Thymus (tissue), 14 donors: ENCODE measurements at places on chromosomes 3 and 15. TPM values are rescaled to one million over a fixed set of nuclear protein-coding genes. Genes with fewer than 3 reads are reported as not detected.

GRCh38 chr3:43503067-43503728 is 118.6 kb downstream of the ANO10 start:
- H3K27ac ChIP-seq: no peak overlapping the region
- no peaks in the 10 kb centered on the region for H3K27me3 ChIP-seq
- DNase-seq: no peak
- no peaks in the 10 kb centered on the region for H3K36me3 ChIP-seq

GRCh38 chr3:2623436-2623835 is 486.7 kb downstream of the IL5RA start:
- no peak for DNase-seq
- no peaks in the 10 kb centered on the region for H3K4me1 ChIP-seq
- H3K27ac ChIP-seq: no peak overlapping the region
- H3K36me3 ChIP-seq: no peaks in the 10 kb centered on the region
- H3K4me3 ChIP-seq: no peak overlapping the region
- no peaks in the 10 kb centered on the region for H3K27me3 ChIP-seq

GRCh38 chr15:95409626-95410310 is 920.7 kb upstream of the NR2F2 start:
- no peak overlapping the region for H3K4me3 ChIP-seq
- no peak for DNase-seq
- H3K27me3 ChIP-seq: no peaks in the 10 kb centered on the region
- H3K4me1 ChIP-seq: no peaks in the 10 kb centered on the region

DNA sequence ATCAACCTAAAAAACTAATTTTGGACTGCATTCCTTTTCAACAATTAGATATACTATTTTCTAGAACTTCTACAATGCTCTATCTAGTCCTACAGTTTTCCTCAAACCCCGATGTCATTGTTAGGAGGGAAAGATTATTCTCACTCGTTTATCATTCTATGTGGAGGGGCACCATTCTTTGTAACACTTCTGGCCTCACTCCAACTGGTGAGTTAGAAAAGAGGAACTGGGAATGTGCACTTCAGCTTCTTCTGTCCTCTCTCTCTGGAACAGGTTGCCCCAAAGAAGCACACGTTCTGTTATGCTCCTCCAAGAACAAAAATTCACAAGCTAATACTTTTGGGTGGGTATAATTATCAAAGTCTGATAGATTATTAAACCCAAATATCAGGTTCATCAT is 137.9 kb downstream of the UACA start:
- H3K4me1 ChIP-seq: no peaks in the 10 kb centered on the region
- H3K27ac ChIP-seq: no peak overlapping the region
- no peaks in the 10 kb centered on the region for H3K36me3 ChIP-seq
- DNase-seq: no peak
- no peak overlapping the region for H3K4me3 ChIP-seq
- no peaks in the 10 kb centered on the region for H3K27me3 ChIP-seq

The FANCI gene
- 55.1 TPM for total RNA-seq

GRCh38 chr15:94414916-94415315 is 183.6 kb downstream of the MCTP2 start:
- H3K4me1 ChIP-seq: no peaks in the 10 kb centered on the region
- no peak overlapping the region for H3K27ac ChIP-seq
- H3K27me3 ChIP-seq: no peaks in the 10 kb centered on the region
- no peaks in the 10 kb centered on the region for H3K36me3 ChIP-seq

The CCR8 gene
- 1.8 TPM for total RNA-seq

- no peak overlapping the region for H3K27ac ChIP-seq
- H3K4me1 ChIP-seq: peaks cover 2% of the 10 kb centered on the region
- H3K36me3 ChIP-seq: no peaks in the 10 kb centered on the region
- DNase-seq: no peak
Observed at GRCh38 chr15:45372041-45372995, 6.0 kb downstream of the GATM start.

DNA sequence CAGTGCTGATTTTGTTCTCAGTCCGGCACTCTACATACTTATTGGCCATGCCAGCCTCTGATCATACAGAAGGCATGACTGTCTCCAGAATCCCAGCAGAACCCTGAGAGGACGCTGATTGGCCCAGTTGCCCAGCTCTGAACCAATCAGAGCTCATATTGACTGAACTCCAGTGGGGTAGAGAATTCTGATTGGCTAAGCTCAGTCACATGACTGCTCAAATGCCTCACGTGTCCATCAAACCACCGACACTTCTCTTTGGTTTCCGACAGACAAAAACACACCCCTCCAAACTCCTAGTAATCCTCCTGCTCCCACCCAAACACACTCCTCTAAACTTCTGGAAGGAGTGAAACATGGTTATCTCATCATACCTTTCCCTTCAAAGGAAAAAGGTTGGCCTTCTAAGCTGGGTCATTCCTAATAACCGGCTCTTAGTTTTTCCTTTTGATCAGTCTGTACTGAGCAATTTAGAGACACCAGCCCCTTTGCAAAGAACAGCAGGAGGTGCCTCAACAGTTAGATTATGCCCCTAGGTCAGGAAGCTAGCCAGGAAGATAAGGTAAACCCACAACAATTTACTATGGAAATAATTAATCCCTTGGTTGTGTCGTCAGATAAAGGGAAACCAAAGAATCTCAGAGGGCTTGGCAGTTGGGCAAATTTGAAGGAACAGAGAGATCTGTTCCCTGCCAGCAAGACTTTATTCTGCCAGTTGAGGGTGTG is 187.8 kb downstream of the TLE3 start:
- no peaks in the 10 kb centered on the region for H3K4me1 ChIP-seq
- no peak for DNase-seq
- H3K27me3 ChIP-seq: no peaks in the 10 kb centered on the region
- H3K27ac ChIP-seq: no peak overlapping the region
- no peak overlapping the region for H3K4me3 ChIP-seq

GRCh38 chr15:66226736-66227135 is 26.8 kb downstream of the MEGF11 start:
- no peak for DNase-seq
- no peak overlapping the region for H3K27ac ChIP-seq
- peaks cover 2% of the 10 kb centered on the region for H3K27me3 ChIP-seq
- no peaks in the 10 kb centered on the region for H3K4me1 ChIP-seq
- no peaks in the 10 kb centered on the region for H3K36me3 ChIP-seq
- no peak overlapping the region for H3K4me3 ChIP-seq

The GOLGA6D gene
- 0.05 TPM for total RNA-seq

GRCh38 chr3:35739964-35740527 is 100.7 kb downstream of the ARPP21 start:
- H3K27ac ChIP-seq: no peak overlapping the region
- H3K27me3 ChIP-seq: no peaks in the 10 kb centered on the region
- H3K4me3 ChIP-seq: no peak overlapping the region
- H3K36me3 ChIP-seq: peaks cover 66% of the 10 kb centered on the region
- no peak for DNase-seq

The MORC1 gene
- total RNA-seq: 0.05 TPM

The DUOXA2 gene
- 0.05 TPM for total RNA-seq

The LIPH gene
- total RNA-seq: 0.09 TPM

DNA sequence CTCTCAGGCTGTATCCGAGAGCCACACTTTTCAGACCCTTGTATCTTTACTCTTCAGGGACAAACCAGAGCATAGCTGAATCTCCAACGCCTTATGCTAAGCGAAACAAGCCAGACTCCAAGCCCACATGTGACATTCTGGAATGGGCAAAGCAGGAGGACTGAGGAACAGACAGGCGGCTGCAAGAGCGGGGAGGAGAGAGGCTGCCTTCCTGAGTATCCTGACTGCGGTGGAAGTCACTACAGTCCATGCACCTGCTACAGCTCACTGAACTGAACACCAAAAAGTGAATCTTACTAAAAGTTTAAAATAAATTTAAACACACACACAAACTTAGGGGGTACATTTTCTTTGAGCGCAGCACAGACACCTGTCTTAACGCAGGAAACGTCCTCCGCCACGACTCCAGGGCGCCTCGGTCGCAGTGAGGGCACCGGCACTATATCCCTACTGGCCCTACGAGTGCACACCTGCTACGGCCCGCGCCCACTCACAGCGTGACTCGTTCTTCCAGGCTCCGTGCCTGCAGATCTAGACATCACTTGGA is 1.4 kb downstream of the CYFIP1 start:
- no peak overlapping the region for H3K27ac ChIP-seq
- peaks cover 29% of the 10 kb centered on the region for H3K27me3 ChIP-seq
- peaks cover 2% of the 10 kb centered on the region for H3K4me1 ChIP-seq
- H3K36me3 ChIP-seq: no peaks in the 10 kb centered on the region

- H3K36me3 ChIP-seq: no peaks in the 10 kb centered on the region
- H3K4me1 ChIP-seq: peaks cover 29% of the 10 kb centered on the region
- no peak overlapping the region for H3K4me3 ChIP-seq
Observed at GRCh38 chr15:38611228-38611627, 46.6 kb upstream of the RASGRP1 start.

DNA sequence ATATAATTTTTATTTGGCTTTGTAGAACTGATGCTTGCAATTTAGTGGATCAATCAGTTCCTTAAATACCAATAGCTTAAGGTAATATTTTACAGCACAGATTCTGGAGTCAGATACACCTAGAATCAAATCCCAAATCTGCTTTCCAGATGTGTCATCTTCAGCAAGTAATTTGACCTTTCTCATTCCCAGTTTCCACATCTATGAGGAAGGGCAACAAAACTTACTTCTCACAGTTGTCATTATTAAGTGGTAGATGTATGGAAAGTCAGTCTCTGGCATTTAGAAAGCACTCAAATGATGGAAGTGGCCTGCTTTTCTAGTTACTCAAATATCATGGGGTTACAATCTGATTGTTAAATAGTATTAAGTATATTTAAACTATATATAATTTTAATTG is 767.0 kb downstream of the CADM2 start:
- no peak overlapping the region for H3K27ac ChIP-seq
- no peaks in the 10 kb centered on the region for H3K4me1 ChIP-seq
- no peak for DNase-seq
- H3K4me3 ChIP-seq: no peak overlapping the region
- H3K27me3 ChIP-seq: no peaks in the 10 kb centered on the region

DNA sequence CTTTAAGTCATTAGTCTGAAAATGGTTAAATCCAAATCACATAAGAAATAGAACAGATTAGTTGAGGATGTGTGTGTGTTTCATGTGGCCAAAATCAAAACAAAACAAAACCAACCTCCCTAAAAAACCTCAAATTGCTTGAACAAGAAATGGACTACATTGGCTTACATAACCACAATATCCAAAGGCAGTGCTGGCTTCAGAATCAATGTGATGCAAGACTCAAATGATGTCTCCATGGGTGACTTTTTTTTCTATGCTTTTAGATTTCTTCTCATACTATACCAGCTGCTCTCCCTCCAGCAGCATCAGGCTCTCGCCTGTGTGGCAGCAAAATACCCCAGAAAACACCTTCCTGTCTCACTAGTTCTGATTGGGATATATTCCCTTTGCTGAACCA is 36.0 kb upstream of the CMTM8 start:
- no peak overlapping the region for H3K4me3 ChIP-seq
- H3K36me3 ChIP-seq: no peaks in the 10 kb centered on the region
- H3K27me3 ChIP-seq: no peaks in the 10 kb centered on the region
- no peak for DNase-seq
- no peaks in the 10 kb centered on the region for H3K4me1 ChIP-seq
